ENCODE measurements at places on chromosomes 16 and 17. TPM values are rescaled to one million over a fixed set of nuclear protein-coding genes. Genes with fewer than 3 reads are reported as not detected.

- no peak for DNase-seq
Observed at GRCh38 chr17:75245011-75245410, 16.4 kb downstream of the GGA3 start.

GRCh38 chr16:77812856-77813500, 24.6 kb downstream of the VAT1L start:
- no peak for DNase-seq

DNA sequence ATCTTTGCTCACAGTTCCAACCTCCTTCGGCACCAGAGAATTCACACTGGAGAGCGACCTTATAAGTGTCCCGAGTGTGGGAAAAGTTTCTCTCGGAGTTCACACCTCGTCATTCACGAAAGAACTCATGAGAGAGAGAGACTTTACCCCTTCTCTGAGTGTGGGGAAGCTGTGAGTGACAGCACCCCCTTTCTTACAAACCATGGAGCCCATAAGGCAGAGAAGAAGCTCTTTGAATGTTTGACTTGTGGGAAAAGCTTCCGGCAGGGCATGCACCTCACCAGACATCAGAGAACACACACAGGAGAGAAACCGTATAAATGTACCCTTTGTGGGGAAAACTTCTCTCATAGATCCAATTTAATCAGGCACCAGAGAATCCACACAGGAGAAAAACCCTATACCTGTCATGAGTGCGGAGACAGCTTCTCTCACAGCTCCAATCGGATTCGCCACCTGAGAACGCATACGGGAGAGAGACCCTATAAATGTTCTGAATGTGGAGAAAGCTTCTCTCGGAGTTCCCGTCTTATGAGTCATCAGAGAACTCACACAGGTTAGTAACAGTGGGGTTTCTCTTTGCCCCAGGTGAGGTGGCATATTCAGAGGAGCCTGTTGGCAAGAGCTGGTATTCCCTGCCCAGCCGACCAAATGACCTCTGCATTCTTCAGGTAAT, 6.8 kb downstream of the ZNF263 start:
- DNase-seq, result no peak

MIEN1 gene
- 30.9 TPM for total RNA-seq

- DNase-seq, result no peak
Observed at GRCh38 chr16:10531582-10531981, 48.8 kb downstream of the EMP2 start.

TNP2 gene
- total RNA-seq, result not detected

- DNase-seq, result no peak
Observed at GRCh38 chr16:83162791-83163190, 536.0 kb downstream of the CDH13 start.

All from T-cell (primary cell).